CD8-positive, alpha-beta T cell (primary cell): ENCODE measurements at places on chromosomes 11 and 22. TPM values are rescaled to one million over a fixed set of nuclear protein-coding genes. Genes with fewer than 3 reads are reported as not detected.

Gene SUSD2
- 1.2 TPM for total RNA-seq

Gene APOA4
- not detected for total RNA-seq

GRCh38 chr11:42337786-42338455 lies 878.5 kb upstream of the LRRC4C start:
- no peak for DNase-seq

GRCh38 chr11:27358296-27358695 lies 4.7 kb downstream of the CCDC34 start:
- no peak for DNase-seq

DNA sequence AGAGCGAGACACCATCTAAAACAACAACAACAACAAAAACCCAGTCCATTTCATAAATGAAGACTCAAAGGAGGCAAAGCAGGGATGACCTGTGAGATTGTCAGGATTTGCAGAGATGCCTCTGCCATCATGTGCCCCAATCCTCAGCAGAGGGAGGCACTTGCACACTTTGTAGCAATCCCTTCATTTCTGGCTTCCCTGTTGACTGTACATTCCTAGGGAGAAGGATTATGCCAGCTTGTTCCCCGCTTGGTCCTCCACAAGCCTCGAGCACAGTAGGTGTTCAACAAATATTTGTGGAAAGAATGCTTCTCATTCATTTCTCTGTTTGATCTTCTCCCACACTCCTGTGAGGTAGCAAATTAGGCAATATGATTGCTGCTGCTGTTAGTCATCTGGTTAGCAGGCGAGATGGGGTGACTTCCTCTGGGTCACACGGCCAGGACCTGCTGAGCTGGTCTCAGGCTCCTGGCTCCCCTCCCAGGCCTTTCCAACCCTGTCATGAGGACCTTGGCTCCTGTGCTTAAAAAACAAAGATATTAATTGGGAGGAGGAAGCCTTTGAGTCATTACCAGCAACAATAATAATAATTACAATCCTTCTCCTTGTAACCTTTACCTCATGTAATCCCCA lies 34.1 kb downstream of the LIF start:
- DNase-seq: no peak

Gene TMEM134
- 41.2 TPM for total RNA-seq

- DNase-seq: no peak
Measured at GRCh38 chr22:32531931-32532819, 57.6 kb downstream of the FBXO7 start.
